NCI-H1417 treated with DMSO at 0.1 percent for 48 hours (cell line): ENCODE measurements at places on chromosomes 5 and 9.

GRCh38 chr5:148910686-148911361 lies 84.4 kb downstream of the ADRB2 start:
- DNase-seq: no peak

- no peak for DNase-seq
These were observed 320.2 kb downstream of the NFIB start for GRCh38 chr9:13993632-13994185.

DNA sequence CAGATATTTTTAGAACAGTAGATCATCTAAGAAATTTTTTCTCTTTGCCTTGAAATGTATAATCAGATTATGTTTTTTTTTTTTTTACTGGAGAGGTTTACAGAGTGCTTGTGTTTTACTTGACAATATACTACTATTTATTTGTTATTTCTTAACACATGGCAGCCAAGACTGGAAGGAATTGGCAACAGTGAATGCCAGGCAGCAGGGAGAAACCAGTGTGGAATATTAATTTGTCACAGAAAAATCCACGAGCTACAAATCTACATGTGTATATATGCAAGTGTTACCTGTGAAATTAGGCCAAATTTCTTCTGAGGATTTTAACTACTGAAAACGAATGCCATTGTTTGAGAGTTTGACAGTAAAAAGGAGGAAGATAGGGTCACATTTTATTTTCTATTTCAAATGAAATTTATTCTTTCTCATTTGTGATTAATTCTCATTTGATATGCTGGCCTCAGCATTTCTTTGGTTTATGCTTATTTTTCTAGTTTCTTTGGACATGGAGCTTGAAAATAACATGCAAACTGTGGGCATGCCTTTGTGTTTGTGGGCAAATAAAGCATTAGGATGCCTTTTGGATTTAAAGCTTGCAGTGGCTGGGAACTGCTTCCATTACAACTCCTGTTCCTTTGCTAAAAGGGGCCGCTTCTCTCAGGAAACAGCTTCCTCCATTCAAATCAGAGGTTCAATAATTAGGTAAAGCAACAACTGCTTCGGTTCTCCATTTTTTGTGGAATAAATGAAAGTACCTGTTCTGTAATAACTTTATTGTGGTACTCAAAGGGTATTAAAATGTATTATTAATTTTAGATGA lies 39.0 kb upstream of the ZFYVE16 start:
- no peak for DNase-seq

DNA sequence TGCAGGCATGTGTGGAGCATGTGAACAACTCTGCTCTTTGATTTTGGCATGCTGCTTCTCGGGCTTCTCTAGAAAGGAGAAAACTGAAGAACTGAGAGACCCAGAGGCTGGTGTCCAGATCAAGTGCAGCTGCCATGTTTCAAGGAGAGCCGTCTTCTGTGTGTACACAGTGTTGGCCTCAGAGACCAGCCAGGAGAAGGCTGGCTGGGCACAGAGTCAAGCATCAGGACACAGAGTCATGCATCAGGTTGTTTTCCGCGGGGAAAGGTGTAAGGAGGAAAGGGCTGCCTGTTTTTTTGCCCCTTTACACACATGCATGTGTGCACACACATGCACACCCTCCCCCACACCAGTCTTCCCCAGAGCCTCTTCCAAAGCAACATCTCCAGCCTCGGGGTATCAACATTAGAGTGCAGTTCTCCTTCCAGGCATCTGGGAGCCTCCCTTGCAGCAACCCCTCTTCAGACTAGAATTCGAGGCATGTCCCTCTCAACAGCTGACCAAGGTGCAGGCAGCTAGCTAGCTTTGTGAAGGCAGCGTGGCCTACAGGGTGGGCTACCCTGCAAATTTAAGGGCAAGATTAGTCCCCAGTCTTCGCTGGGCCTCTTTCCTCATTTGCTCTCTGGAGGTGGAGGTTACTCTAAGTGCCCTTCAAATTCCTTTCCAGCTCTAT lies 180.9 kb downstream of the AOPEP start:
- DNase-seq: no peak

DNA sequence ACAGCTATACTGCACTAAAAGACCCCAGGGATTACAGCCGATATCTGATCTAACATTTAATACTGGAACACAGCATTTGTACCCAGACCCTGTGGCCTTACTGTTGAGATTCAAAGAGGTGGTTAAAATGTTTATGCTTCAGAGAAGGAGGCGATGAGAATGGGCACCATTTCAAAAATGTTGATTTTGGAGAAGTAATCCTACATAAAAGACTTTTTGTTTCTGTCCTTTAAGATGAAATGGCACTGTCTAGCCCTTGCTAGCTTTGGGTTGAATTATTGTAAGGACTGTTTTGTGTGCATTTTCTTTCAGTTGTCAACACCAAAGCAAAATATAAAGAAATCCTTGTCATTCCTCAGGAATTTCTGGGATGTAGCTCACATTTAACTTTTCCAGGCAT lies 288.5 kb upstream of the ANKH start:
- DNase-seq: no peak

DNA sequence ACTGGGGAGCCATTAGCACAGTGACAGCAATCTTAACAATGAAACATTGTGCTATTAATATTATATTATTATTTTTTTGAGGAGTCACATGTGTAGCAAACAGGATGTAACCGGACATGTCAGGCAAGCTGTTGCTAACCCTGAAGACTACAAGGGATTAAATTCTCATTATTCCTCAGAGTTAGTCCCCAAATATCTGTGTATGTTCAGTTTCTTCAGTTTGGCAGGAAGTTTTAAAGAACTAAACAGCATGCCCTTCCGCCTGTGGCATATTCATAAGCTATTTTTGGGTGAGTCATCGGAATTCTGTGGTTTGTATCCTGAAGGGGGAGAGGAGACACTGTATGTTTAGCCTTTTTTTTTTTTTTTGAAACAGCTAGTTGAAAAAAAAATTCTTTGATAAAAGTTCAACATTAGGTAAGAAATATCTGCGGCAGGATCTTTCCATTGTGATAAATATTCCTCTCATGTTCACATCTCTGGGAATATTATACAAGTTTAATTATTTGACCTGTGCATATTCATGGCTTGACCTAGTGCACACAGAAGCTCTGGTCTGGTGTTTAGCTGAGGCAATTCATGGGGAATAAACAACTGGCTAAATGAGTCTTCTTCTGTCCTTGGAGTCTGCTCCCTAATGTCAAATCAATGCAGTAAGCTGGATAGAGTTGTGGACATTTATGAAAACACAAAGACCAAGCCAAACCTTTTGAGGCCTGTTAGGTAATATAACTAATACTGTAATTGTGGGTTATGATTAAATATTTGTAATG lies 202.7 kb upstream of the CDKN2B start:
- DNase-seq: no peak

DNA sequence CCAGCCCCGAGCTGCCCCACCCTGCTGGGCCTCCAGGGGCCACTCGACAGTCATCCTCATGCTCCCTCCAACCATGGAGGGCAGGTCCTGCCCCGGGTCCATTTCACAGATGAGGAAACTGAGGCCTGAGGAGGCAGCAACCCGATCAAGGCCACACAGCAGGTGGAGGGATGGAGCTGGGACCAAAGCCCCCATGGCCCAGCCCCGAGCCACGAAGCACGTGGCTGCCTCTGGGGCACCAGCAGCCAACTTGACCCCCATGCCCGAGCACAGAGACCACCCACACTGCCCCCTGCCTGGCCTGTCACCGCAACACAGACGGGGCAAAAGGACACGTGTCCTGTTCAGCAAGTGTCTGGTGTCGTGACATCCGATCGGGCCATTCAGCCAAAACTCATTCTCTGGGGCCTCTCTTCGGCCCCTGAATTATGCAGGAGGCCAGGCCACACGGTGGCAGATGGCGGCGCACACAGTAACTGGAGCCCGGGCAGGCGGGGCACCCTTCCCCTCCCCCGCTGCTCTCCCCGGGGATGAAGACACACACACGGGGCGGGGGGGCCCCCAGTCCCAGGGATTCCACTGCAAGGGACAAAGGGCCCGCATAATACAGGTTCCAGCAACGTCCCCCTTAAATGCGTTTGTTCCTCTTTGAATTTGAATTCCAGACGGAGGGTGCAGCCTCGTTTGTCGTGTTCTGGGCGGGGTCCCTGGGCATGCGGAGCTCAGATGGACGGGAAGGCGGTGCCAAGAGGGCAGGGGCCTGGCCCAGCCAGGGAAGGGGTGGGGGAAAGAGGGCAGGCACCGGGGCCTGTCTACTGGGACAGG lies 29.4 kb upstream of the TMEM250 start:
- no peak for DNase-seq

DNA sequence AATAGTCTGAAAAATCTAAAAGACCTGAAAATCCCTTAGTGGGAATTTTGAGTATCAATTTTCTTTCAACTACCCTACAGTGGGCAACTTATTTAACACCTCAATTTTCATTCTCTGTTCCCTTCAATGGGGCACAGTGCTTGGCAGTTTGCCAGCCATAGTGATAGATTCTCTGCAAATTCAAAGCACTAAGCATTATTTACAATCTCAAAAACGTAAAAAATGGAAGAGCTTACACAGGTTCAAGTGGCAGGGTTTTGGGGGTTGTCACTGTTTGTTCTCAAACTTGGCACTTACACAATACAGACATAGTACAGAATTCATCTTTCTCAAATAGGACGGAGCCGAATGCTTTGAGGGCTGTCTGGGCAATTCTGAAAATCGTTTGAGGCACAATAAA lies 515.0 kb downstream of the EFNA5 start:
- no peak for DNase-seq

GRCh38 chr9:14813336-14814248 lies 91.1 kb upstream of the CER1 start:
- no peak for DNase-seq

DNA sequence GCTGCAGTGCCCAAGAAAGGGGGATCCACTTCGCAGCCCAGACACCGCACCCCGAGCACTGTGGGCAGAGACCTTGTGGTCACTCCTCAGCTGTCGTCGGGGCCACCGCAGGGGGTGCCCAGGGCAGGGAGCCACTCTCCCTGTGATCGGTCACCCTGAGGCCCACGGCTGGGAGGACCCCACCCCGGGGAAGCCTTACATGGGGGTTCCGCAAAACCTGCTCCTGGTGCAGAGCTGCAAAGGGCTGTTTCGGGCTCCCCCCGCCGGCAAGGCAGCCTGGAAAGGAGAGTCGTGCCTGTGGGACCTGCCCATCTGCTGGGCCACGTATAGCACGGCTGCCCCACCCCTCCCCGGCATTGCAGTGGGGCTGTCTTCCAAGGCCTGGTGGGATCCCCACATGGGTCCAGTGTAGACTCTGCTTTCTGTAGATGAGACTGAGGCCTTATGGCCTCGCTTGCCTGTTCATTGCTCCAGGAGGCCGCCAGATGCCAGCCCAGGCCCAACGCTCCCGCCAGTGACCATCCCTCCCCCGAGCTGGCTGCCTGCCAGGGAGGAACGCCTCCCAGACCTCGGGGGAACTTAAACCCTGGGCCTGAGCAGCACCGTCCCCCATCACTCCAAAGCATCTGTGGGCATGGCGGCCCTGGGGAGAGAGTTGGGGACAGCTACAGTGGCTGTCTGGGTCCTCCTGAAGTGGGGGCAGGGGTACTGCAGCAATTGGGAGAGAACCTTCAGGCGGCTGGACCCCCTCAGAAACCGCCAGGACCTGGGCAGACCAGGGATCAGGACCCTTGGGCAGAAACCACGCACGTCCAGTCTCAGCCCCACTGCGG lies 1.6 kb upstream of the DNLZ start:
- no peak for DNase-seq

- no peak for DNase-seq
These were observed 41.6 kb downstream of the ADAMTS12 start for GRCh38 chr5:33850100-33850594.

DNA sequence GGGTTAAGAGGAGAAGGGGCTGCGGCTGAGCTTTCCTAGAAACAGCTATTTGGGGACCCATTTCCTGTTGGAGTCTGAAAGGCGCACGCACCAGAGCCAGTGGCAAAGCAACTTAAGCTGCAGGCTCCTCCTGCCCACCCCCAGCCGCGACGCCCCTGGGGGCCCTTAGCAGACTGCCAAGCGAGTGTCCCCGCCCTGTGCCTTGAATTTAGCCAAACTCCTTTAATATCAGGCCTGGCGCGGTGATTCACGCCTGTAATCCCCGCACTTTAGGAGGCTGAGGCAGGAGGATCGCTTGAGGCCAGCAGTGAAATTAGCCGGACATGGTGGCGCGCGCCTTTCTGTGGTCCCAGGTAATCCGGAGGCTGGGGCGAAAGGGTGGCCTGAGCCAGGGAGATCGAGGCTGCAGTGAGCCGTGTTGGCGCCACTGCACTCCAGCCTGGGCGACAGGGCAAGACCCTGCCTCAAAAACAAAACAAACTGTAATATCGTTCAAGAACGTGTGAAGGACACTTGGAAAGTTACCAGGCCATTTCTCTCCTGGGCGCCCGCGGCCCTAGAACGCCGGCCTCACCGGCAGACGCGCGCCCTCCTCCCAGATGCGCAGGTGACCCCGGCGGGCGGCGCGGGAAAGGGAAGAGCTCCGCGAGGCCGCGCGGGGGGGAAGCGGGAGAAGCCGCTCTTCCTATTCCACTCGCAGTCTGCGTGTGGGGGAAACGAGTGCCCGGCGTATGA lies 1.0 kb upstream of the F2R start:
- DNase-seq: no peak

GRCh38 chr5:163248333-163248732 lies 189.1 kb upstream of the CCNG1 start:
- DNase-seq: no peak

DNA sequence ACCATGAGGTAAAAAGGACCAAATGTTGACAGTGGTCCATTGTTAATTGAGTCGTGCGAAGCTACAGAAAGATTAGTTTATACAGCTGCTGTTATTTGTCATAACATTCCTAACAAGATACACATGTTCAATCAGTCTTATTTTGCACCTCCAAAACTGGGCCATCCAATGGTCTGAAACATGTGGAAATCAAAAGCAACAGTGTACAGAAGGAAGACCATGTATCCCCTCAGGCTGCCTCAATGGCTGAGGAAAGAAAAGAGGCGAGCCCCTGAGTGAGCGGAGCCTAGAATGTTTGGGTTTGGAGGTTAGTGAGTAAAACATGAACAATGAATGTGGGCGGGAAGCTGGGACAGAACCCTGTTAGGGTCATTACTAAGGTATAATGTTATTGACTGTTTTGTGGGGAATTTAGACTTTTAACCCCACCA lies 35.6 kb downstream of the NFIB start:
- DNase-seq: no peak

- no peak for DNase-seq
These were observed 48.6 kb upstream of the ADCY2 start for GRCh38 chr5:7347377-7347776.

DNA sequence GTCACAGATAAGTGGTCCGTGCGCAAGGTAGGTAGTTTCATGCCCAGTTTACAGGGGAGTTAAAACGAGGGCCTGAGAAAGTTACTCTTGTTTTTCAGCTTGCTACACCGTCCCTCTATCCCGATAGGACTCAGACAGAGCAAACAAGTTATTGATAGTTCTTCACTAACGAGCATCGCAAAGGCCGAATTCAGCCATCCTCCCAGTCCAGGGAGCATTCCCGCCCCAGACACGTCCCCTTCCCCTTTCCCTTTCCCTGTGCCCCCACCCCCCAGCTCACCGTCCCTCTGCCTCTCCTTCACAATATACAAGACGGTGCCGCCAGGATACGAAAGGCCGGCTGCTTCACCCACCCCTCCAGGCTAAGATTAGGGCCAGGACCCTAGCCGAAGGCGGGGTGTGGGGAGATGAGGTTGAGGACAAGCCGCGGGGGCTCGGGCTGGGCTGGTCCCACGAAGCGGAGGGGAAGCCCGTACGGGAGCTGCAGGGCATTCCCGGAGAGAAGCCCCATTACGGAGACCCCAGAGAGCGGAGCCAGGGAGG lies 599 bp downstream of the KIAA1191 start:
- DNase-seq: no peak
